AG08396 (cell line): ENCODE measurements at places on chromosomes 13 and 19.

- no peak for DNase-seq
These were observed 24.6 kb upstream of the GARRE1 start for GRCh38 chr19:34229721-34230120.

- no peak for DNase-seq
These were observed 116.7 kb downstream of the LMO7 start for GRCh38 chr13:75752826-75753225.

- no peak for DNase-seq
These were observed 15.4 kb downstream of the MED26 start for GRCh38 chr19:16612636-16613035.

- DNase-seq = no peak
These were observed 9.9 kb downstream of the POLD1 start for GRCh38 chr19:50394017-50394416.

GRCh38 chr13:71156550-71156949, 710.5 kb downstream of the DACH1 start:
- DNase-seq = no peak

DNA sequence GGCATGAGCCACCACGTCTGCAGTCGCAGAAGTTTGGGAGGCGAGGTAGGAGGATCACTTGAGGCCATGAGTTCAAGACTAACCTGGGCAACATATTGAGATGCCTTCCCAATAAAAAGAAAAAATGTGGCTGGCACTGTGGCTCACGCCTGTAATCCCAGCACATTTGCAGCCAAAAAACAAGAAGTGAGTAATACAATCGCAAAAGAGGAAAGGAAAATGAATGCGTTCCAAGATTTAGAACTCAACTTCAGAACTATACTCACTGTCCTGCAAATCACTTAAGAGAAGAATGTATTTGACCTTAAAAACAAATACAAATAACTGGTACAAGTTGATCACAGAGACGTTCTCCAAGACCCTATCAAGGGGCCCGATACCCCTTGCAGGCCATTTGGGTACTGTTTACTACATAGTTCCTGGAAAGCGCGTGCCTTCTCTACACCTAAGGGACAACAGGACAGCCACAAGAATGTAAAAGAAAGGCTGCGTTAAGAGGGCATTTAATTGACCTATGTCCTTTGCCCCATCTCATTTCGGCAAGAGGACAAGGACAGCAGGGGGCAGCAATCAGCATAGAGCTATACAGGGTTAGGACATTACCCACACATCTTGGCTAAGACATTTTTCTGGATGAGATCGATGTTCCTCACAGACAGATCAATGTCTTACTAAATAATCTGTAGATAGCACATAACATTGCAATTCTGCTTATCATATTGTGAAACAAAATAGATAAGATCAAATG, 41.3 kb downstream of the FLT3 start:
- DNase-seq = no peak

- peak; percentile 86 for DNase-seq
These were observed 22.5 kb downstream of the IQCN start for GRCh38 chr19:18251587-18252369.

DNA sequence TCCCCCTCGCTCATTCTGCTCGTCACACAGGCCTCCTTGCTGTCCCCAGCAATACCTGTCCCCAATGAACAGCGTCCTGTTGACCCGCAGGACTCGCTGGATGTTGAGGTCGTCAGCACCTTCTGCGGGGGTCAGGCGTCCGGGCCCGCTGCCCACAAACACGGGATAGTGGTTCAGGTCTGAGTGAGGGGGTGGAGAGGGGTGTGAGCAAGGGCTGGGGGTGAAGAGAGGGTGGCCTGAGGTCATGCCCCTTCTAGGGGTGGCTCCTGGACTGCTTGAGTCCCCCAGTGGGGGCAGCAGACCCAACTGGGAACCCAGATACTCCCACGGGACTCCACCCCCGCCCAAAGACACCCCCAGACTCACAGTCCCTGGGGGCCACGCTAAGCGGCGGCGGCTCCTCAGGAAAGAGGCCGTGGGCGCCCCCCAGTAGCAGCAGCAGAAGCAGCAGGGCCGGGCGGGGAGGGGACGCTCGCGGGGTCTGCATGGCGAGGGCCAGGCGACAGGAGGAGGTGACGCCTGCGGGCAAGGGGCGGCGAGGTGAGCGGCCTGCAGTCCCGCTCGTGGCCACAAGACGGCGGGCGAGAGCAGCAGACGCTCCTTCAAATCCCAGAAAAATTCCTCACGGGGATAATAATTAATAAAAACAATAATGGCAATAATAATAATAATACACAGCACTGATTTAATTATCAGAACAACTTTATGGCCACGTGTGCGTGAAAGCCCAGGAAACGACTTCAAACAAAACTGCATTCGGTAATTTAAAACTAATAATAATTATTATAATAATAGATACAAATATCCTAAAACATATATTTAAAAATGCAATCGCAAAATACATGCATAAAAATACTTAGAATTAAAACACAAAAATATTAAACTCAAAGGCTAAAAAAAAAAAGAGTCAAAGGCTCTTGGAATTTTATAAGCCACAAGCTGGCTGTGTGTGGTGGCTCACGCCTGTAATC, 1.2 kb downstream of the SEMA6B start:
- peak; percentile 82 for DNase-seq
